ELR (cell line): ENCODE measurements at places on chromosomes 1 and 21.
A peak's percentile ranks its signal among the peaks of the same experiment; 100 is the strongest.

DNA sequence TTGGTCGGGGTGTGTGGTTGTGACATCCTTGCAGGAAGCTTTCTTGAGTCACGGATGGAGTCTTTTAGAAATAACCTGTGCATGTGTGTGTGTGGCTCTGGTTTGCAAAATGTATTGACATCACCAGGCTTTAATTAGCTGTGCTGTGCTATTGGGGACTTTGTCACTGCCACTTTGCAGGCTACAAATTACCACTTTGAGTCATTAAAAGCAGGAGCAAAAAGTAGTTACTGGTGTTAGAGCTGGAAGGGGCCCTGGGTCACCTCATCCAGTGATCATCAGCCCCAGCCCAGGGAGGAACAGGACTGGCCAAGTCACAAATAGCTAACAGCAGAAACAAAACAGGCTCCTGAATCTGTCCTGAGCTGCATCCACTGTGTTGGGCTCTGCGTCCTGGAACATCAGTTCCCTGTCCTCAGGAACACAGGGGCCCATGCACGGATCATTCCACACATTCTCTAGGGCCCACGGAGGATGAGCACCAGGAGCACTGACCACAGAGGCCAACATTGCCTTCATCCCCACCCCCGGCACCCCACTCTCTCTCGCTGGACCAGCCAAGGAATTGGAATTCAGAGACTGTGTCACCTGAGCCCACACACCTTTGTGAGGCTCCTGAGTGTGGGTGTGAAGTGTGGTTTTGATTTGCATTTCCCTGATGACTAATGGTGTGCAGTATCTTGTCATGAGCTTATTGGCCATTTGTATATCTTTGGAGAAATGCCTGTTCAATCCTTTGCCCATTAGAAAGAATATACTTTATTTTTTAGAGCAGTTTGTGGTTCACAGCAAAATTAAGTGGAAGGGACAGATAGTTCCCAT lies 280.1 kb upstream of the C1orf174 start:
- no peak for DNase-seq

- no peak for DNase-seq
These were observed 5.8 kb downstream of the KIF1B start for GRCh38 chr1:10216090-10216749.

DNA sequence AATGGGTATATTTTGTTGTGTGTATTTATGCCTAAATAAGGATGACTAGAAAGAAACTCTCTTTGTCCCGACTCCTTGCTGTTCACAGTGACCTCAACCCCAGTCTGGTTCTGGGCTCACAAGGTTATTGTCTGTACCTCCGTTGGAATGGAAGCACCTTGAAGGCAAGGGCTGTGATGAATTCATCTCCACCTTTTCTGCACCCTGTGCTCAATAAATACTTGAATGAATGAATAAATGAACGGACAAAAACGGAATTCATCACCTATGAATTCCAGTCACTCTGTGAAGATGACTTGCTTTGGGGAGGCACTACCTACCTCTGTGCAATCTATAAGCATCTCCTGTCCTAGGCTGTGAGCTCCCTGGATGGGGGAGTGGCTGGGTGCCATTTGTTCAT lies 39.3 kb downstream of the HSPG2 start:
- no peak for DNase-seq

- no peak for DNase-seq
These were observed 30.4 kb downstream of the TRIT1 start for GRCh38 chr1:39852876-39853275.

GRCh38 chr1:1317420-1317819 lies 7.0 kb downstream of the INTS11 start:
- DNase-seq: no peak

GRCh38 chr1:11531943-11532342 lies 53.0 kb downstream of the DISP3 start:
- no peak for DNase-seq

GRCh38 chr1:60078182-60078581 lies 4.6 kb upstream of the C1orf87 start:
- DNase-seq: no peak

- peak; percentile 88 for DNase-seq
These were observed 1.8 kb downstream of the CD160 start for GRCh38 chr1:145720878-145721671.

- DNase-seq: no peak
These were observed 19.6 kb downstream of the KCNAB2 start for GRCh38 chr1:6065093-6065858.

DNA sequence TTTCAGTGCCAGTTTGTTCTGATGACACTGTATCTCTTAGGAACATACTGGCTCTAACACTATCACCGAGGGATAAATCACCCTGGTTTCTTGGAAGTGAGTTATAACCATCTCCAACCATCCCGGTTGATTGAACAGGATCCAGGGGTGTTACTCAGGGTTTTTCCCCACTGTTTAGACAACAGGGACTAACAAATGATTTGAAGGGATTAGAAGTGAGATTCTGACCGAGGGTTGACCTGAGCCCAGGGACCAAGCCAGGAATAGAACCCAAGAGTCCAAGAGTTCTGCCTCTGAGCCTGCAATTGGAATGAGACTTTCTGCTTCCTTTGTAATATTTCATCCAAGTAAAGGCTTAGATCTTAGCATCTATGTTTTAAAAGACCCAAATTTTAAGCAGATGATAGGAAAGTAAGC lies 154.0 kb downstream of the DHRS3 start:
- no peak for DNase-seq

DNA sequence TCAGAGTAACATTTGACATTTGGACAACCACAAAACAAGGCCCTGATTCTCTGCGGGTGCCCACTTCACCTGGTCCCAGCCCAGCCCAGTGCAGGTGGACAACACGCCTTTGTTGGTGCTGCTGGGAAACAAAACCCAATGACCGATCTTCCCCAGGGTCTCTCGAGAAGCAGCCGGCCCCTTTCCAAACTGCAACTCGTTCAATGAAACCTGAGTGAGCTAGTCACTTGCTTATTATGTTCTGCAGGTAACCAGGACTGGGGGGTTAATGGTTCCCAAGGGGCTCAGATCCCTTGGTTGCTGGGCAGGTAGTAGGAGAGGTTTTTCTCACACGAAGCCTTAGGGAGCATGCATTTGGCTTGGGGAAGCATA lies 42.9 kb downstream of the ABCG1 start:
- DNase-seq: no peak

DNA sequence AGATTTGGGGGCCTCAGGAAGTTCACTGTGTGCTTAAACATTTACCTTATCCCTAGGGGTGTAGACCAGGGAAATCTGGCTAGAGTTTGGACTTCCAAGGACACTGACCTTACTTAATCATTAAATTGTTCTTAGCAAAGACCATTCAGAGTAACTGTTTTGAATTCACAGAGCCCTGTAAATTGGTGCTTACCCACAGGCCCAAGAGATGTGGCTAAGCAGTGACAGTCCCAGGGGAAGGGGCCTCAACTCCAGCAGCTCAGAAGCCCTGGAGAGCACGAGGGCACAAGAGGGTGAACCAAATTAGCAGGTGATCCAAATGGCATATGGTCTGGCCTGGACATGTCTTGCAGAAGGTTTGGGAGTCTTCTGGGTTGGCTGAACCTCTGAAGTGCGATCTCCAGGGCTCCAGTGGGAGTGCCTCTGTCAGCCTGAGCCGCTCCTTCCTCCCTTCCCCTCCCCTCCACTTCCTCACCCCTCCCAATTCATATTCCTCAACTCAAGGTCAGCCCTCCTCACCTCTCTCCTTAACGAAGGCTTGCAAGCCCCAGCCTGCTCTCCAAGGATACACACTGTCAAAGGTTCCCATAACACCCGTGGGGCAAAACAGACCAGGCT lies 4.3 kb downstream of the PAQR7 start:
- no peak for DNase-seq
